AG09309 (cell line): ENCODE measurements at places on chromosomes 6 and 20.
A peak's percentile ranks its signal among the peaks of the same experiment; 100 is the strongest.

DNA sequence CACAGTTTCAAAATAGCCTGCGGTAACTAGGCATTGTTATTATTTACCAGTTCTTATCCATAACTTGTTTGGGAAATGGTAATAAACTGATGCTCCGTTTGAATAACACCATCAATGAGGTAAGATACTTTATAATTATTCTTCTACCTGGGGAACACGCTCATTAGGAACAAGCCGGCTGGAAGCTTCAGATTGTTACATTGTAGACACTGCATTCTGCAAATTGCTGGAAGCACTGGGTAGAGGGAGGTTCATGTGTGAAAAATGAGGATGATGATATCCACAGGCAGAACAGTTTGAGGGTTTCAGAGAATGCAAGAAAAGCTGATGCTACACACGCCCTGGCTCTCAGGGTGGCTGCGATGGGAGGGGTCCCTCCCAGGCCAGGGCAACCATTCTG is 560.6 kb upstream of the AGPAT4 start:
- DNase-seq, result no peak

DNA sequence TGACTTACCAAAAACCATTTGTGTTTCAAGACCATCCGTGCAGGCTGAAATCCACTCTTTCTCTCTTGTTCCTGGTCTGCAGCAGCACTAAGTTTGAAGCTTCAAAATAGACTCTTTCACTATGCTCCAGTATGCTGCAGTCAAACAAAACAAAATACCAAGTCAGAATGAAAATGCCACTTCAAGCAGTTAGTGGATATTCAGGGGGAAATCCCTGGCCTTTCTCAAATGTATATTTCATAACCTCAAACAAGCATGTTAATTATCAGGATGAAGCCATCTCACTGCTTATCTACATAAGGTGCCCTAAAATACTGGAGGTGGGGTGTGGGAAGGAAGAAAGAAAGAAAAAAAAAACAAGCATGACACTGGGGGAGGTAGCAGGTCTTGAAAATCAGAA is 103.5 kb downstream of the ATXN1 start:
- DNase-seq, result no peak

GRCh38 chr6:139375226-139376016 is 973 bp upstream of the CITED2 start:
- DNase-seq, result peak; percentile 99

GRCh38 chr6:138545621-138545980 is 46.3 kb upstream of the NHSL1 start:
- DNase-seq, result no peak

DNA sequence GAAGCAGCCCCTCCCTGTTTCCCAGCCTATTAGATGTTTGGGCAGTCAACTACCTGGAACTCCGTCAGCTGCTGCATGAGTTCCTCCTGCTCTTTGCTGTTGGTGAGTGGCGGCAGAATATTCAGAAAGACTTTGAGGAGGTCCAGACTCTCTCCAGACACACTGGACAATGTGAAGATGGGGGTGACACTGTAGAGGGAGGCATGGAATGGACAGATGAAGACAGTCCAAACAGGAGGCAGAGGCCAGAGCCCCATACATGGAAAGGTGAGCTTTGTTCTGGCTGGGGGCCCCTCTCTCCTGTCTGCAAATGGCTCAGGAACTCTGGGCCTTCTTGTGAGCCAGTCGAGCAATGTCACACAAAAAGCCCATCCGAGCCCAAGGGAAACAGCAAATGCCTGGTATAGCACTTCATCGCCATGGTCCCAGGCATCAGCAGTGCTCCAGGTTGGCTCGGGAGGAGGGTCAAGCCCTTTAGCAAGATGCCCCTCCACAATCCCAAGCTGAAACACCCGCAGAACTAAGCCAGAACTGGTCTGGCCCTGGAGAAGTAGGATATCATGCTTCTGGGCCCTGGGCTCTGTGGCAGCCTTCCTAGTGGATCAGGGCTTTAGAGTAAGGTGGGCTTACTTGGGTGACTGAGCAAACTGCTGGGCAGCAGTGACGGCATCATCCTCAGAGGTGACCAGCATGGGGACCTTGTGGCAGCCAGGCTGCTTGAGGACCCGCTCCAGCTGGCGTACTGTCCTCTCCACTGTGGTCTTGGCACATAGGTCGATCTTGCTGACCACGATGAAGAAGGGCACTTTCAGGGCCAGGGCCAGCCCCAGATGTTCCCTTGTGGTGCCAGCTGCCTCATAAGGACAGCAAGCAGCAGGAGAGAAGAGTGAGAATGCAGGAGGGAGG is 4.9 kb downstream of the GTPBP2 start:
- no peak for DNase-seq

DNA sequence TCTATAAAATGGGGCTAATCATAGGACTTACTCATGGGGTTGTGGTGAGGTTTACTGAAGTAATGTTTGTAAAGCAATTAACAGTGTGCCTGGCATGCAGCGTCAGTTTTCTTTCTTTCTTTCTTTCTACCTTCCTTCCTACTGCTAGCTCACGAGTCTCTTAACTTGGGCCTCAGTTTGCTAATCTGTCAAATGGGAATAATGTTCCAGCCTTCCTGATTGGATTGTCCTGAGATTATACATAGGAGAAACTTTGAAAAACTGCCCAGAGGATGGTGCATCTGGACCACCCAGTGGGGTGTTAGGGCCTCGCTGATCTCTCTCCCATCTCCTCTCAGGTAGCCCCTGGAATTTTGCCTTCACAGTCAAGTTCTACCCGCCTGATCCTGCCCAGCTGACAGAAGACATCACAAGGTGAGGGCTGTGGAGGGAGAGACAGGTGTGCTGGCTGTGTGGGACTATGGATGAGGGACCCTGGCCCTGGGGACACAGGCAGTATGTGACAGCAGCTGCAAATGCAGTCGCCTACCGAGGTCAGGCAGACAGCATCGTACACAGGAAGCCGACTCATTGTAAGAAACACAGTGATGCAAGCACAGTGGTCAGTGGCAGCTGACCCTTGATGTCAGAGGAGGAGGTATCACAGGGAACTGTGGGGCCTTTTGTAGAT is 27.5 kb downstream of the EPB41L1 start:
- DNase-seq, result peak; percentile 16

DNA sequence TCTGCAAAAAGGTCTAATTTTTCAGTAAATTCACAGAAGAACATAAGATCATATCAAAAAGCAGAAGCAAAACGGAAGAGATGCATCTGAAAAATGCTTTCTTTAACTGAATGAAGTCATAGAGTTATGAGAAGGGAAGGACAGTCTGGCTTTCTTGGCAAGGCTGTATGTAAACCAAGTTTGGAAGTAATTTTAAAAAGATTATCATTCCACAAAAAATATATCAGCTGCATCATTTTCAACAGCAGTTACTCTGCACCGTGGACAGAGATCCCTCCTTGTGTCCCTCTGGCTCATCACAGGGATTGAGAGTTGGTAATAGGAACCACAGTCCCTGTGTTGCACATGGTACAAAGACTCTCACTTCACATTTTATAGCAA is 258.5 kb downstream of the HIVEP2 start:
- DNase-seq, result no peak

DNA sequence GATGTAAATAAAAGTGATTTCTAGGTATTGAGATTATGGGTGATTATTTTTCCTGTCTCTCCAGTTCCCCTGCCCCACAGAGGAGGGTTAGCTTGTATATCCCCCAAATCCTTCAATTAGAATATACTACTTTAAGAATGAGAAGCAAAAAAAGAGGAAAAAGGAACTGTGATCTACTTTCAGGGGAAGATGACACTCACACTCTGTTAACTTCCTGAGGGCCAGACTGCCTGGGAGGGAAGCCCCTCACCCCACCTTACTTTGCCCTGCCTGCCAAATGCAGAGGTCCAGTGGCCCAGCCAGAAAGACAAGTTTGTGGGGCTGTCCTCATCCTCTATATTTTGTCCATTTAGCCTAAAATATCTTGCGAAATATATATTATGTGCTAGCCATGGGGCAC is 9.2 kb upstream of the LY86 start:
- DNase-seq, result no peak

- no peak for DNase-seq
Observed at GRCh38 chr6:100473182-100473581, 8.5 kb upstream of the SIM1 start.

DNA sequence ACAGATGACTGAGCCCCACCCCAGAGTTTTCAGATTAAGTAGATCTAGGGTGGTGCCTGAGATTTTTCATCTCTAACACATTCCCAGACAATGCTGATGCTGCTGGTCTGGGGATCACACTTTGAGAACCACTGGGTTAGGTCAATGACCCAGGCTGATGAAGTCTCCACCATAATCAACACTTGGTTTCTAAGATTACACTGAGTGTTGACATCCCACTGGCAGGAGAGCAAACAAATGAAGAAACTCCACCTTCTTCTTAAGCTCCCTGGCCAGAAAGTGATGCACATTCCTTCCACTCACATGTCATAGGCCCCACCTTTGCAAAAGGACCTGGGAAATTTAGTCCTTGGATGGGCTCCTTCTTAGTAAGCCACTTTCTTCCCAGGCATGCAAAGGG is 53.1 kb downstream of the MAFB start:
- no peak for DNase-seq

- DNase-seq, result no peak
Observed at GRCh38 chr6:19994909-19995308, 157.7 kb downstream of the ID4 start.

- no peak for DNase-seq
Observed at GRCh38 chr20:39066471-39067242, 104.5 kb downstream of the DHX35 start.

DNA sequence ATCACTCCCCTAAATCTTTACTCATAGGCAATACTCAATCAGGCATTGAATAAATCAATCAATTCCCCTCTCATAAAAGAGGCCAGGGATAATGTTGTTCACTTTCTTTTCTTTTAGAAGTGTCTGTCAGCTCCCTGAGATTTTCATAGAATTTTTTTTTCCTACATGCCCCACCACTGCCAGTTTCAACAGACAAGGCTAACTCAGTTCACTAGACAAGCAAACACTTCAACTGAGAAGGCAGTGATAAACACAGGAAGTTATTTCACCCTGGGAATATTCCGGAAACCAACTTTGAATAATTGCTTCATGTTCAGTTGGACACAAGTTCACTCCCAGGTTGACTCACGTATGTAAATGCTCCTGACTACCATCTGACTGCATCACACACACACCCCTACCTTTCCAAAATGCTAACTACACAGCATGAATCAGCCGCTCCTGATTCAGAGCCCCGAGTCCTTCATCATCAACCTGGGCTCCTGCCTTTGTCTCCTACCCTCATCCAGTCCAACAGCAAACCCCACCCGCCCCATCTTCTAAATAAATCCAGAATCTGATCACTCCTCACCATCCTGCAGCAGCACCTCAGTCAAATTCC is 143.9 kb downstream of the BCAS1 start:
- peak; percentile 91 for DNase-seq

- no peak for DNase-seq
Observed at GRCh38 chr6:11069760-11070159, 23.9 kb upstream of the SMIM13 start.

DNA sequence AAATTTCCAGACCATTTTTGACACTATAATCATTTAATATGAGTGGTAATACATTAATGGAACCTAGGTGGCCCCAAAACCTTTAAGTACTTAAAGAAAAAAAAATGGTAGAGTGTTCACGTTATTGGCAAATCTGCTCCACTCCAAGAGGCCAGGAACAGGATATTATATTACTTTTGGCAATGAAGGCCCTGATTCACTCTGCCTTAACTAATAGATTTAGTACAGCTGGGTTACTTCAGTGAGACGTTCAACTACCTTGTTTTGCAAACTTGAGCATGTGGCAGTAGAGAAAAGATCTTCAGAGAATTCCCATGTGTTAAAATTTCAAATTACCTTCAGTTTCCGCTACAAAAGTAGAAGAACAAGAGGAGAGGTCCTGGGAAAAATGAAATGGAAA is 12.8 kb downstream of the ADNP start:
- DNase-seq, result no peak

DNA sequence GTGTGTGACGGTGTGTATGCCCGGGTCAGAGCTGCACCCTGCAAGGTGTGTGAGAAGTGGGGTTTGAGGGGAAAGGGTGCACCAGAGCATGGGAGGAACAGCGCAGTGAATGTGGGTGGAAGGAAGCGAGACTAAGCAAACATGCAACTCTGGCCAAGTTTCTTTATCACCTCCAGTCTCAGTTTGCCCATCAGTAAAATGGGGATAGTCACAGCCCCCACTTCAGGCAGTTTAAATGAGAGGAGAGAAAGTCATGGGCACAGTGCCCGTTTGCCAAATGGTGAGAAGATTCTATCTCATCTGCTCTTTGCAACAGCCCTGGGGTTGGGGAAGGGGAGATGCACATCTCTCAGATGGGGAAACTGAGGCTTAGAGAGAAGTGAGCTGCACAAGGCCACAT is 12.8 kb upstream of the VSTM2L start:
- no peak for DNase-seq

- no peak for DNase-seq
Observed at GRCh38 chr6:119344306-119344705, 5.3 kb downstream of the MAN1A1 start.

- no peak for DNase-seq
Observed at GRCh38 chr6:3001773-3002293, 2.1 kb downstream of the NQO2 start.

GRCh38 chr6:52310932-52311331 is 26.4 kb upstream of the MCM3 start:
- DNase-seq, result no peak

- no peak for DNase-seq
Observed at GRCh38 chr6:13261464-13261994, 66.8 kb downstream of the TBC1D7 start.

DNA sequence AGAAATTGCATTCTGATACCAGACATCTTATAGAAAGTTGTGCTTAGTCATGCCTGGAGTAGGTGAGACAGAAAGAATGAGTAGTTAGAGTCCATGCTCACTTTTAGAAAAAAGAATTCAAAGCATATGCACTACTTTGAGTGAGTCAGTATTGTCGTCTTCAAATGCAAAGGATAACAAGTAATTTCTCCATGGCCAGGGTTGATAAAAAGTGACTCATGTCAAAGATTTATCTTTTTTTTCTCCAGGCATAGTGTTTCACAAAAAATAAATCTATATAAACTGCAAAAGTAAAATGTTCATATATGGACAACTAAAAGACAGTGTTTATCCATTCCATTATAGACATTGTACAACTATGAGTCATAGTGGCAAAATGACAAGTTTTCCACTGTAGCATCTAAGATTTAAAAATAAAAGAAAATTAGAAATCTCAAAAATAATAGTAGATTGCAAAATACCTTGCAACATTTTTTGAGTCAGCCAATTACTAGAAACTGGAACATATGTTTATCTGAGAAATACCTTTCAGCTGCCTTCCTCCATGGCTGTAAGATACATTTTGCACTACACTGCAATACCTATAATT is 329.6 kb downstream of the GRIK2 start:
- peak; percentile 79 for DNase-seq

- no peak for DNase-seq
Observed at GRCh38 chr20:17109307-17109706, 117.5 kb upstream of the PCSK2 start.
